MG63 (cell line): ENCODE measurements at places on chromosomes 1 and 21.

GRCh38 chr1:160007577-160008200, 24.1 kb downstream of the PIGM start:
- no peak for DNase-seq

- DNase-seq, result peak; percentile 81
Observed at GRCh38 chr21:33383056-33383888, 19.9 kb upstream of the IFNGR2 start.

GRCh38 chr1:30905916-30906620, 2.5 kb downstream of the SDC3 start:
- DNase-seq, result no peak

DNA sequence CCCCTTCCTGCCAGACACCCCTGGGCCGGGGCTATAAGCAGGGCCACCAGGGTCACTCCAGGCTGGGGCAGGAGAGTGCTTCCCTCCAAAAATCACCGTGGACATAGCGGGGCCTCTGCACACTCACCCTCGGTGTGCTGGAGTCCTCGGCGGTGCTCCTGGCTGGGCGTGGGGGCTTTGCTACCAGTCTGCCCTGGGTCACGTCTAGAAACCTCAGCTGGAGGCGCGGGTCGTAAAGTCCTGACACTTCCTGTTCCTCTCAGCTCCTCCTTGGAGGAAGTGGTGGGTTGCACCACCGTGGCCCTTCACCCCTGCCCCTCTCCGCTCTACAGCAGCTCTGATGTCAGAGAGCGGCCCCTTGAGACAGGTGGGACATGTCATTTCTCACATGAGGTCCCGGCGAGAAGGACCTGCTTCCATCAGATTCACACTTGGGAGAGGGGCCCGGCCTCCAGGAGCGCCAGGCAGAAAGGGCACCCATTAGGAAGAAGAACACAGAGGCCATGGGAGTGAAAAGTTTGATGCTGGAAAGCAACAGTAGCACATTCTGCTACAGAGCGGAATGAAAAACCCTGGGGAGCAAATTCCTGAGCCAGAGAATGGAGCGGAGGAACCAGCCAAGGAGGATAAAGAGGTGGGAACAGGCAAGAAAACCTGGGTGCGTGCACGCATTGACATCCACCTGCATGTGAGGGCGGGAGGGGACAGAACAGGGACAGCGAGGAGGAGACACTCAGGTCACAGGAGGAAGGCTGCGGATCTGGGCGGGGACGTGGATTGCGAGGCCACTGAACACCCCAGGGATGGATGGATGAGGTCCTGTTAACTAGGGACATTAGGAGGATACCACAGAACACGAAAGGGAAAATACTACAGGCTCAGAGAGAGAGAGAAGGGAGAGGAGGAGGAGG, at the start of gene ITGB2:
ITGB2 (minus strand) TSS at position 206 of the 911 bp plus-strand sequence. CDS start 10,117 bp downstream, outside the sequence.
- DNase-seq, result no peak

DNA sequence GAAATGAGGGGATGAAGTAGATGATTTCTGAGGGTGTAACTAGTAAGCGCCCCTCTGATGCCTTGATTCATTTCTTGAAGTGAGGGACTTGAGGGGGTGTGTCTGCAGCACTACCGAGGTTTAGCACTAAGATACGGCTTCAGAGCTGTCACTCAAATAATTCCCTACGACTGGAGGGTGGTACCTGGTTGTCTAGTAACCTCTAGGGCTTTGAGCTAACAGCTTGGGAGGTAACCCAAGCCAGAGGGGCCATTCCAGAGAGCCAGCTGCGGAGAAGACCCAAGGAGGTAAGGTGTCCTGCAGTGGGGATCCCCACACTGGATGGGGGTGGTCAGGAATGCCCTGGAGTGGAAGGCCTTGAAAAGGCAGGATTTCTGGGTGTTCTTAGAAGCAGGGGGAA, at the start of gene TTC24:
TTC24 (plus strand) TSS at position 252 of the 400 bp plus-strand sequence. CDS start 1,642 bp downstream, outside the sequence.
- DNase-seq, result no peak

- DNase-seq, result no peak
Observed at GRCh38 chr1:167054946-167055630, 35.1 kb downstream of the GPA33 start.

DNA sequence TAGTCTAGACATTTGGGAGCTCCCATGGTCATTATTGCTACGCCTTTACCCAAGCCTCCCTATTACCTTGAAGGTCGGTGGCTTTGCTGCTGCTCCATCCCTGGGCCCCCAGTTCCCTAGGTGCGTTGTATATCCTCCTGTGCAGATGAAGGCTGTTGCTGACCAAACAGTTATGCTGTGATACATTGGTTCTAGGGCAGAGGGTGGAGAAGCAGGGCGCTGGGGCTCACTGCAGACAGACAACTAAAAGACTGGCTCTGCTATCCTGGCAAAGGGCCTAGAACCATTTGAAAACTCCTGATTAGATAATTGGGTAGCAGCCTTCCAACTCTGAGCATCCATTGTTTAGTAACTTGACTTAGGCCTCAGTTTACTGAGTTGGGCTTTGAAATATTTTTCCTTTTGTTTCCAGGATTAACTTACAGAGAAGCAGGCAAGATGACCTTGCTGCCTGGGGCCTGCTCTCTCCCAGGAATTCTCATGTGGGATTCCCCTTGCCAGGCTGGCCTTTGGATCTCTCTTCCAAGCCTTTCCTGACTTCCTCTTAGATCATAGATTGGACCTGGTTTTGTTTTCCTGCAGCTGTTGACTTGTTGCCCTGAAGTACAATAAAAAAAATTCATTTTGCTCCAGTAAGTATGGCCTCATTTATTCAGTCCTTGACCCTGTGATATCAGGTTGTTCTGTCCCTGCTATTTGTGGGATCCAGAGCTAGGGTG, 15.5 kb downstream of the CHI3L2 start:
- peak; percentile 74 for DNase-seq

DNA sequence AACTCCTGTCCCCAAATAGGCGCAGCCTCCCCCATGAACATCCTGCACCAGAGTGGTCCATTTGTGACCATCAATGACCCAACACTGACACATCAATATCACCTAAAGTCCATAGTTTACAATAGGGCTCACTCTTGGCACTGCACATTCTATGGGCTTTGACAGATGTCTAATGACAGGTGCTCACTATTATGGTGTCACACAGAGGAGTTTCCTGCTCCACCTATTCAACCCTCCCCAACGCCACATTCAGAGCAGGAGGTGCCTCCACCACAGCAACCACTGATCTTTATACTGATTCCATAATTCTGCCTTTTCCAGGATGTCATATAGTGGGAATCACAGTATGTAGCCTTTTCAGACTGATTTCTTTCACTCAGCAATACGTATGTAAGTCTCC, 24.2 kb downstream of the GNG4 start:
- no peak for DNase-seq

DNA sequence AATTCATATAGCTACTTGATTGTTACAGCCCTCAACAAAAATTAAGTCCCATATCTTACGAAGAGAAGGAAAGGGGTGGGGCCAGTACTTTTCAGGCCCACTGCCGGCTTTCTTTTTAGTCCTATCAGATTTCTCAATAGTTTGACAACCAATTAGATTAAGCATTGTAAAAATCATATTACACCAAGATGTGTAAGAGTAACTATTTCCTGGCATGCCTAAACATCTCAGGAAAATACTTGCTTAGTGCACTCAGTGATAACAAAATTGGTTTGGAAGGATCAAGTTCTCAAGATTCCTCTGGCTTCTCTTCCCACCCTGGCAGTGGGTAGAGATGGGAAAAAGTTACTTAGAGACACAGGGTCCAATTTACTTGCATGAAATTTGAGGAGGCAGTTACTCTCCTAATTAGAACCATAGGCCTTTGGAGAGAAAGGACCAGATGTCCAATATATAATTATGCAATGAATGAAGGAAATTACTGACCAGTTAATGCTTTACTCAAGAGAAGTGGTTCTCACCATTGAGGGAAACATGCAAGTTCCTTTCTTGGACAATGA, 30.1 kb downstream of the STPG1 start:
- DNase-seq, result no peak

- no peak for DNase-seq
Observed at GRCh38 chr1:19743180-19743579, 56.5 kb downstream of the TMCO4 start.

- DNase-seq, result peak; percentile 78
Observed at GRCh38 chr21:41961282-41961701, 7.5 kb upstream of the C2CD2 start.

DNA sequence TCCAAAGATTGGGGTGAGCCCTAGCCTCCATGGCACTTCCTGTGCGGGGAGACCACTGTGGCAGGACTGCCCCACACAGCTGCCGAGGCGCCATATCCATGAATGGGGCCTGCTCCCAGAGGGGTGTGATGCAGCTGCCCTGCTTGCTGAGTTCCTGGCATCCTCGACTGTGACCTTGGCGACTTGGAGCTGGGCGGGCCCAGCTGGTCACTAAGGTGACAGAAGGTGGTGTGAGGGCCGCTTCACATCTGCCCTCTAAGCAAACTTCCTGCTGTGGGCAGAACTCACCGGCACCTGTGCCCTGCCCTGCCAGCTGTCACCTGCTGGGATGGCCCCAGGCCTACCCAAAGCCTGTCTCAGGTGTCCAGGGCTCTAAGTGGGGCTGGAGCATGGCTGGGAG, 9.0 kb downstream of the TMEM61 start:
- DNase-seq, result no peak

DNA sequence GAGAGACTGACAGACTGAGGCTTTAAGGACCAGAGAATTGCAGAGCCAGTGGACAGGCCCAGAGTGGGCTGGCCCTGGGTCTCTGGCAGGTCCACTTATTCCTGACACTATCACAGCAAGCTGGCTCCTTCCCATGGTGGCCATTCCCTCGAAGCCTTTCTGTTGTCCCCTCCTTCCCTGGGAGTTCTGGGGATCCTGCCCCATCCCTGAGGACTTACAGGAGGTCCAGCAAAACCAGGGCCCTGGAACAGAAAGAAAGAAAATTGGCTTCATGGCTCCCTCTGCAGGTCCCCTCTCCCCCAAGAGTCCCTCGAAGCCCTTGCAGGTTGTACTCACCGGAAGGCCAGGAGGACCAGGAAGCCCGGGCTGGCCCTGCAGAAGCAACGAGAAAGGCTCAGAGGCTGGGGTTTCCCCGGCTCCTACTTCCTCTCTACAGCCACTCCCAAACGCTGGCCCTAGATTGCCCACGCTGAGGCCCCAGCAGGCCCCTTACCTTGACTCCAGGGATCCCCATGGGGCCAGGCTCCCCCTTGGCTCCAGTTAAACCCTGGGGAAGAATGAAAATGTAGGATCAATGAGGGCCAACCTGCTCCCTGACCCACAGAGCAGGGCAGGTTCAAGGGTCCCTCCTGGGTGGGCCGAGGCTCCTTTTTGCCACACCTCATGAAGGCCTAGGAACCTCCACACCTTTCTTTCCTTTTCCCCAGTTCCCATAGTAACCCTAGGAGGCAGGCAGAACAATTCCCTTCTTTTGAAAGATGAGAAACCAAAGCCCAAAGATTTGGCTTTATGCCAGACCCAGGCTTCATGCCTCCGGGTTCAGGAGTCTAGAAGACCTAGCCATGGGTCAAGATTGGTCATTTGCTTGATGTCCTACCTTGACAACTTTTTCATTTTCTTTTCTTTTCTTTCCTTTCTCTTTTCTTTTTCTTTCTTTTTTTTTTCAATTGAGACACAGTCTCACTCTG, 4.6 kb downstream of the COL9A2 start:
- no peak for DNase-seq

DNA sequence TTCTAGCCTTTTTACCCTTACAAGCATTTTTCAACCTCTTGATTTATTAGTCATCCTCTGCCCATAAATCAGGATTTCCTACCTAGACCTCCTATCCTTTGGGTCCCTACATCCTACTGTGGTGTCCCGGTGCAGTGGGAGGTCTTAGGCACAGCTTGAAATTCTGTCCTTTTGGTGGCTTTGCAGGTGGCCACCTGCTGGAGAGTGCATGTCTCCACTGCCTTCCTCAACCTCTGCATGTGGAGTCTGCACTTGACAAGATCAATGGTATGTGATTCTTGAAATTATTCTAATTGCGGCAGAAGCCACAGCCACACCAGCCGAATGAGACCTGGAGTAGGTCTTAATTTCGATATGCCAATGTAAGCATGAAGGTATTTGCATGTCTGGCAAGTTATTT, 11.4 kb upstream of the KCNA3 start:
- no peak for DNase-seq

- no peak for DNase-seq
Observed at GRCh38 chr1:229478852-229479251, 29.3 kb downstream of the NUP133 start.

DNA sequence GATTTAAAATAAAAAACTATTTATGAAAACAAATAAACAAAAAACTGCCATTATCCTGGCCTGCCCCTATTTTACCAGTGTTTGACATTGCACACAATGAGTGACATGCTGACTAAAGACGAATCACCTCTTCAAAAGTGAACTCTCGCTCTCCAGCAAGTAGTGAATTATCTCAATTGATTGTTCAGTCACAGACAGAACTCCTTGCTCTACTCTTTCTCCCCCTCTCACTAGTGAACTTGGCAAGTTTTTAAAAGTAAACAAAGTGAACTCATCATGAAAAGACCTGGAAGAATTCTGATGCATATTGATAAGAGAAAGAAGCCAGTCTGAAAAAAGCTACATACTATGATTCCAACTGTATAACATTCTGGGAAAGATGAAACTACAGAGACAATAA, 4.7 kb upstream of the C1orf52 start:
- DNase-seq, result no peak

- DNase-seq, result no peak
Observed at GRCh38 chr1:96259399-96259798, 462.2 kb upstream of the PTBP2 start.
